SHP77 treated with DMSO at 0.1 percent for 48 hours (cell line): ENCODE measurements at places on chromosomes 13 and 19.

GRCh38 chr13:59012731-59013130 is 1151.0 kb downstream of the DIAPH3 start:
- no peak for DNase-seq

DNA sequence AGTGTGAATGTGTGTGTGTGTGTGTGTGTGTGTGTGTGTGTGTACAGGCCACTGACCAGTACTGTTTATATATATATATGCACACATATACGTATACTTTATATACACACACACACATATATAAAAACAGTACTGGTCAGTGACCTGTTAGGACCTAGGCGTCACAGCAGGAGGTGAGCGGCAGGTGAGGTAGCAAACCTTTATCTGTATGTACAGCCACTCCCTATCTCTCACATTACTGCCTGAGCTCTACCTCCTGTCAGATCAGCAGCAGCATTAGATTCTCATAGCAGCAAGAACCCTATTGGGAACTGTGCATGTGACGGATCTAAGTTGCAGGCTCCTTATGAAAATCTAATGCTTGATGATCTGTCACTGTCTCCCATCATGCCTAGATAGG is 34.5 kb downstream of the TBC1D4 start:
- no peak for DNase-seq

DNA sequence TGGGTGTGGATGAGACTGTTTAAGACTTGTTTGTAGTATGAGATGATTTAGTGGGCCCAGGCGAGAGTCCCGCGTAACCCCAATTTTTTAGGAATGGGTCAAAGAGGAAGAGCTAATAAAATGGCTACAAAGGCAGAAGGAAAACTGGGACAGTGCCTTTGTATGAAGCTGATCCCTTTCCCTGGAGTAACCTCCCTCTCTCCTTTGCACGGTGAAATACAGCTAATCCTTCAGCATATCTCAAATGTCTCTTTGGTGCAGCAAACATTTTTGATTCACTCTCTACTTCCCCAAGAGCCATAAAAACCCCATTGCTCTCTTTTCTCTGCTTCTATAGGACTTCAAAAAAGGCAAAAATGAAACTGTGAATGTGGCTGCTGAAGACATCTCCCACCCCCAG is 473.8 kb downstream of the KLF5 start:
- DNase-seq: no peak

DNA sequence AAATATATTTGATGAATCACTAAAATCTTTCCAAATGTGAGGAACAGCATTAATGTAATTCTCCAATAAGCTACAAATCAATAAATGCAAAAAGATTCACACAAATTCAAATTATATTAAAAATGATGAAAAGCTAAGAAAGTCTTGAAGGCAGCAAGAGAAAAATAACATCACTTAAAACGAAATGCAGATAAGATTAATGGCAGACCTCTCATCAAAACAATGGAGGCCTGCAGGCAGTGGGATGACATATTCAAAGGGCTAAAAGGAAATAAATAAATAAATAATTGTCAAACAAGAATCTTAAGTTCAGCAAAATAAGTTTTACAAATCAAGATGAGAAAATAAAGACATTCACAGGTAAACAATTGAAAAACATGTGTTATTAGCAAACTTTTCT is 952.1 kb downstream of the SLITRK6 start:
- no peak for DNase-seq

- DNase-seq: no peak
These were observed 196.8 kb downstream of the KLF12 start for GRCh38 chr13:73937441-73937840.

DNA sequence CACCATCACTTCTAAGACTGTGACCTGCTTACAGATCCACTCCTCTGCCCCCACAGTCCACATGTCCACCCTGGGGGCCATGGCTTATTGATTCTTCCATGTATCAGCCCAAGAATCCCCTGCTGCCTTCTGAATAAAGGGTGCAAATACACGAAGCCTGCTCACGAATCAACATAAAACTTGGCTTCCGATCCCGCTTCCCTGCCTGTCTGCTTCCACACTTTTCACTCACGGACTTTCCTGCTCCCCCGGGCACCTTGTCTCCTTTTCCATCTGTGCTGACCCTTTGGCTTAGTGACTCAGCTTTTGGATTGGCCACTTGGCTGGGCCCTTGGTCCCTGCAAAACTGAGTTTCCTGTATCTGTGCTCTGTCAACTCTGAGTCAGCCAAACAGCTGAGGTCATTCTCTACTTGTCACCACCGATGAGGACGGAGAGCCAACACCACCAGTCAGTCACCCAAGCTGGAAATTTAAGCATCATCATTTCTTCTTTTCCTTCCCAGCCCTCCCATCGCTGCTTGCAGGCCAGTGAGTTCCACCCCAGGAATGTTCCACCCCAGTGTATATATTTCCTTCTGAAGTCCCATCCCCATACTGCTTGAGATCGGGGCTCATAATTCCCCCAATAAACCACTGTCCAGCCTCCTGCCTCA is 11.4 kb upstream of the USP12 start:
- DNase-seq: no peak

- no peak for DNase-seq
These were observed 20.3 kb upstream of the EPHX3 start for GRCh38 chr19:15252398-15253018.

DNA sequence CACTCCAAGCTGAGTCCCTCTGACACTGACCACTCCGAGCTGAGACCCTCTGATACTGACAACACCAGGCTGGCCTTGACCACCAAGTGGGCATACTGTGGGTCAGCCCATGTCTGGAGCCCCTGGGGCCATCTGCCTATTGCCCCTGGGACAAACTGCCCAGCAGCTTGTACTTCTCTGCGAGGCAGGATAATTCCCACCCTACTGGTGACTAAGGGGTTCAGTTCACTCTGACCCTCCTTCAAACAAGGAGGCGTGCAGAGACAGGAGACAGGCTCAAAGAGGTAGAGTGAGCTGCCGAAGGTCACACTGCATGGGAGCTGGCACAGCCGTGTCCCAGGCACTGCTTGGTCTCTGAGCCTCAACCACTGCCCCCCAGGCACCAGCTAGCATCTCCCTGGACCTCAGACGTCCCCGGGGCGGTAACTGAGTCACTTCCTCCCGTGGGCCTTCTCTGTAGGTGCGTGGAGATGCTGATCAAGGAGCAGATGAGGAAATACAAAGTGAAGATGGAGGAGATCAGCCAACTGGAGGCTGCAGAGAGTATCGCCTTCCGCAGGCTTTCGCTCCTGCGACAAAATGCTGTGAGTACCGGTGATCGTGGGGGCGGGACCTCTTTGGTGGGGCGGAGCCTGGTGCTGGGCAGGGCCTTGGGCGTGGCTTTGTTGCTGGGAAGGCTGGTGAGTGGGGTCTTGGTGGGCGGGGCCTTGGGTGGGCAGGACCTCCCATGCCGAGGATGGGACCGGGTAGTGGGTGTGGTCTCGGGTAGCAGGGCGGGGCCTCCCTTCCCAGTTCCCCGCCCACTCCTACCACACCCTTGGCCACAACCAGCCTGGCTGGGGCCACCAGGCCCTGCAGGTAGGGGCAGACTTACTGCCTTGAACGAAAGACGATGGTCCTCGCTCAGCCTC is 5.8 kb upstream of the USE1 start:
- DNase-seq: no peak

GRCh38 chr13:77563111-77563510 is 27.6 kb downstream of the SCEL start:
- no peak for DNase-seq

DNA sequence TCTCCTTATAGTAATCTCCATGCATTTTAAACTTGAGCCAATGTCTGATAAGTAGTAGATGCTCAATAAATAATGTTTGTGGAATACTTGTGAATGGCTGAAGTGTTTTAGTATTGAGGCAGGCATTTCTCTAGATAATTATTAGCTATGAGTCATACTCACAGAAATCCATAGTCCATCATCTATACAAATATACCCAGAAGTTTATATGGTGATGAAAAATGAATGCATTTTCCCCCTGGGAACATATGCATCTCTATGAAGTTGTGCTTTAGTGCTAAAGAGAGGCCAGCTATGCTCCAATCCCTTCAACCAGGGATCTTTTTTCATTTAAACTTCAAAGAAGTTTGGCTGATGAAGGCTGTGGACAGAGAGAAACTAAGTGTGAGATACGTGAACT is 17.2 kb downstream of the MBNL2 start:
- DNase-seq: no peak

DNA sequence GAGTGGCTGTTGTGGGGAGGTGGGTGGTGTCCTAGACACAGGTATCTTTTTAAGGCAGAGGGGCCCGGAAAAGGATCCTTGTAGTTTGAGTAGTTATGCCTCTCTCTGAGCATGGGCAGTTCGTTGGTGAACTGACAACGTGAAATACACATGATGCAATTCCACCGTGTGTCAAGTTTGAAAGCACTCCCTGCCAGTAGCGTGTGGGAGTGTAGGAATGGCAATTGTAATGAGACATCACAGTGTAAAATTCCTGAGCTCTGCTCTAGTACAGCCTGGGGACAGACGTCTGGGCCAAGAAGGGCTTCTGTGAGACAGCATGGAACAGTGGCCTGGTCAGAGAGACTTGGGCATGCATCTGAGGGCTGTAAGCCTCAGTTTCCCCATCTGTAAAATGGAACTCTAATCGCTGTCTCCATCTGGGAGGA is 10.4 kb upstream of the ASF1B start:
- no peak for DNase-seq

DNA sequence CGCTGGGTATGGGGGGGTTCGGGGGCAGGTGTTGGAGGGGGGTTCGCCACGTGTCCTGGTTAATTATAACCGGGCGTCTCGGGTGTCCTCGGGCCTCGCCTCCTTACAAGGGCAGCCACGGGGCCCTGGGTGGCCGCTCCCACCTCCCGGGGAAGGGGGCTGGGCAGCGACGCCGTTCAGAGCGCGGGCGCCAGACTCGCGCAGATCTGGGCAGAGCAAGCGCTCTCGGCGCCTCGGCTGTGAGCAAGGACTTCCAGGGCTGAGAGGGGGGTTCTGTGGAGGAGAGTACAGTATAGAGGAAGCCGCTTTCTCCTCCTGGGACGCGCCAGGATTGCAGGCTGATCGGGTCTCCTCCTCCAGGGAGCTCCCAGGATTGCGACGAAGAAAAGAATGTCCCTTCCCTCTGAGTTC is 1.0 kb upstream of the CKM start:
- no peak for DNase-seq

DNA sequence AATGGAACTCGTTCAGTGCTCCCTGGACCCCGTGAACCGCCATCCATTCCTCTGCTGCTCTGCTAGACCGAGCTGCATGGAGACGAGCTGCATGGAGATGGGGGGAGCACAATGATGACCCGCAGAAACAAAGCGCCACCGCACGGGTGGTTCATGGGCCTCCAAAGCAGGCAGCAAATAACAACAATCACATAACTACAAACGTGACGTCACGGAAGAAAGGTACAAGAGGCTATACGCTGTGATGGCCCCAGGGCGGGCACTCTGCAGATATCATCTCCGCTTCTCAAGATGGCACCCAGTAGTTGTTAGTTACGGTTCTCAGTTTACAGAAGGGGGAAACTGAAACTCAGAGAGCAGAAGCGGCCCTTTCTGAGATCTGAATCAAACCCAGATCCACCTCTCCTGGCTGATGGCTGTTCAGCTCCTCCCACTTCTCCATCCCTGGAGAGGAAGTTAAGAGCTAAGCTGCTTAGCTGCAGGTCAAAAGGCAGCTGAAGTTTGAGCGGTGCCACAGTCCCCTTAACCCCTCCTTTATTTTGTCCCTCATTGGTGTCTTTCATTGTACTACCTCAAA is 1.7 kb downstream of the ATP13A1 start:
- no peak for DNase-seq

- no peak for DNase-seq
These were observed 2.2 kb downstream of the PALM3 start for GRCh38 chr19:14059652-14060155.

GRCh38 chr19:54707962-54708361 is 16.3 kb upstream of the KIR3DL3 start:
- no peak for DNase-seq

DNA sequence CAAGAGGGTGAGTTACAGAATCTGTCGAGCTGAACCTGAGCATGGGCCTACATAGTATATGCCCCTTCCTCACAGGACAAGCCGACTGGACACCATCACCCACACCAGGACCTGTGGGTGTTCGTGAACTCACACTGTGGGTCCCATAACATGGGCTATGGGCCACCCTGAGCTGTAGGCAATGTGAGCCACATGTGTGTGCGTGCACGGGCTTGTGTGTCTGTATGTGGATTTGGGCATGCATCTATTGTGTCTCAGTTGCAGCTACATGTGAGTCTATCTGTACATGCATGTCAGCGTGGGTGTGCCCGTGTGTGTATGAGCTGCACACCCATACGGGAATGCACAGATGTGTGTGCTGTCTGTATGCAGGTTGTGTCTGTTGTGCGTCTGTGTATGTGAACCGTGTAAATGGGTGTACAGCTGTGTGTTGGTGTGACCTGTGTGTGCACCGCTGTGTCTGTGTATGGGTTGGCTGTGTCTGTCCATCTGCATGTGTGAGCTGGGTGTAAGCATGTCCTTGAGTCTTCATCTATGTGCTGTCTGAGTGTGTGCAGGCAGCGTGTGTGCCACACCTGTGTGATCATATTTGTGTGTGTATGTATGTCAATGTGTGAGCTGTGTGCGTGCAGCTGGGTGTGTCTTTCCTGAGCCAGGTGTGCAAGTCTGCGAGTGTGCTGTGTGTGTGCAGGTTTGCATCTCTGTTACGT is 1.7 kb downstream of the NOTCH3 start:
- DNase-seq: no peak

DNA sequence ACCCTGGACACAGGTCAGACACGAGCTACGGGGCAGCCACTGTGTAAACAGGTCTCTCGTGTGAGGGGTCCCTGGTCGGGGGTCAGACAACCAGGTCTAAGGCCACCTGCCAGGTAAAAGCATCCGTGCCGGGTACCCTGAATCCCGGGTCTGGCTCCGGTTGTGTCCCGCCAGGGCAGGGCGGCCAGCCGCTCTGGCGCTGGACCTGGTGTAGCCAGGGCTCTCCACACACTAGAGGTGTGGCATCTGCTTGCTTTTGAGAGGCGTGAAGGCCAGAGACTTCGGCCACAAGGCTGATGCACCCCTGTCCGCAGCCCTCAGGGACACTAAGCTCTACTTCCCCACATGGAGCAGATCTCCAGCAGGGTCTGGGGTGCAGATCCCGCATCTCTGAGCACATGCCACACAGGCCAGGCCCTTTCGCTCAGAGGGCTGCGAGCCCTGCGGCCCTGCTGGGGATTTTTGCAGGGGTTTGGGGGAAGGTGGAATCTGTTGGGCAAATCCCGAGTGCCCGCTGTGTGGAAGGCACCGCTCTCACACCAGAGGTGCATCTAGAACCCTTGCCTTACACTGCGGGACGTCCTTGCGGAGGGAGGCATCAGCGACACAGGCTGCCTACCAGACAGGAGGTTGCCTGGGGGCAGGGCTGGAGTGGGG is 13.8 kb upstream of the TIMM13 start:
- no peak for DNase-seq
